Skin of body (tissue), 3 donors: ENCODE measurements at places on chromosomes 6 and 20. TPM values are rescaled to one million over a fixed set of nuclear protein-coding genes. Genes with fewer than 3 reads are reported as not detected.

DNA sequence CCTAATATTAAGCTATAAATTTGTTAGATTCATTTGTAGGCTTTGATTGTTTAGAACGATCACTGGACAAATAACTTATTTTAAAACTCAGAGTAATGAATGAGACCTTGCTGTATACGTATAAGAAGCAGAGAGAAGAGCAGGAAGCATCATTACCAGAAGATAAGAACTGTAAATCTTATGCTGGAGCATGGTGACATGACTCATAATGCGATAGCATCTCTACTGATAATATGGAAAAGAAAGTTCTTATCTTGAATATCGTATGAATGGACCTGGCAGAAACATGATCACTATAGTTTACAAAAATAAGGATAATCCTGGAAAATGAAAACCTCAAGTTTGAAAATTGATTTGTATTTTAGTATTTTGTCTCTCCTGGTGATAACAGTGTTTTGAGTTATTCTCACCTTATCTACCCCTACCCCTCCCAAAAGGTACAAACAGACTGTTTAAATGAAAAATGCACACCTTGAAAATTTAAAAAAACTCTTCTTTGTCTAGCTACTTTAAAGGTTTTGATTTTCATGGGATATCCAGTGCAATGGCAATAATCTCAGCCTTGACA lies 2.0 kb upstream of the ZSCAN26 start:
- DNase-seq = no peak

DNA sequence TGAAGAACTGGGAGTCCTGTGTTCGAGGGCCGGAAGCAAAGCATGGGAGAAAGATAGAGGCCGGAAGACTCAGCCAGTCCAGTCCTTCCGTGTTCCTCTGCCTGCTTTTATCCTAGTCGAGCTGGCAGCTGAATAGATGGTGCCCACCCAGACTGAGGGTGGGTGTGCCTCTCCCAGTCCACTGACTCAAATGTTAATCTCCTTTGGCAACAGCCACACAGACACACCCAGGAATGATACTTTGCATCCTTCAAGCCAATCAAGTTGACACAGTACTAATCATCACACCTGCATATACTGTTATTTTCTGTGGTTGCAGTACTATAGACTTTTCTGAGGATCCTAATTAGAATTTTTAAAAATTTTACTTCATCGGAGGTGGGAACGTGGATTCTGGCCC lies 21.3 kb downstream of the PCMTD2 start:
- no peak for DNase-seq

- no peak for DNase-seq
Measured at GRCh38 chr20:2955257-2955970, 82.1 kb downstream of the PTPRA start.

- no peak for DNase-seq
Measured at GRCh38 chr20:46078954-46079353, 10.8 kb downstream of the NCOA5 start.

DNA sequence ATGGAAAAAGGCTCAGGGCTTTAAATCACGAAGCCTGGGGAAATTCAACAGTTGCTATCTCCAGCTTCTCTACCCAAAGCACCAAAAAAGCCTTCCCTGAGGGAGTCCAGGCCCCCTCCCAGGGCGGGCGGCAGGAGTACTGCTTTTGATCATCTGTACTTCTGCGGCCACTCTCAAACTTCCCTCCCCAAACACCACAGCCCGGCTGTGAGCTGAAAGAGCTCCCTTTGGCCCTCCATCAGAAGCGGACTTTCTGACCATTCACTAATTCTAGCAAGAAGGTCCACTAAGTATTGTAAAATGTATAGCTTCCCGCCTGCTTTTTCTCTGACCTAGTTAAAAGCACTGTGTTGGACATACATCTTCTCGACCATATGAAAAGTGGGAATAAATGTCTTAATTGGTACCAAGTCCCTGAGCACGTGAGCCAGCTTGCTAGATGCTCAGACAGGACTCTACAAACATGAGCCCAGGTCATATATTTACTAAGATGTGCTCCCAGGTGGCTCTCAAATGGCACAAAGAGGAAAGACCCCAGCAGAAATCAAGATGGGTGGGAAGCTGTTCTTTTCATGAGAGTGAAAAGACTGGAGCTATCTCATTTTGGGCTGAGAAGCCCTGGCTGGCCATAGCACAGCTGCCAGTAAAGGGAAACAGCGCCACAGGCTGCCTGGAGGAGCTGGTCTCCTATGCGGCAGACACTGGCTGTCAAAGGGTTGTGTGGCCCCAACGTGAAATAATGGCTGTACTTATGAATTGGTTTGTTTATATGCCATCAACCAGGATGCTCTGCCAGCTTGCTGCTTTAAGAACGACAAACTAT lies 58.6 kb downstream of the GFOD1 start:
- no peak for DNase-seq

GRCh38 chr6:124741341-124741740 lies 220.9 kb upstream of the RNF217 start:
- DNase-seq = no peak

DNA sequence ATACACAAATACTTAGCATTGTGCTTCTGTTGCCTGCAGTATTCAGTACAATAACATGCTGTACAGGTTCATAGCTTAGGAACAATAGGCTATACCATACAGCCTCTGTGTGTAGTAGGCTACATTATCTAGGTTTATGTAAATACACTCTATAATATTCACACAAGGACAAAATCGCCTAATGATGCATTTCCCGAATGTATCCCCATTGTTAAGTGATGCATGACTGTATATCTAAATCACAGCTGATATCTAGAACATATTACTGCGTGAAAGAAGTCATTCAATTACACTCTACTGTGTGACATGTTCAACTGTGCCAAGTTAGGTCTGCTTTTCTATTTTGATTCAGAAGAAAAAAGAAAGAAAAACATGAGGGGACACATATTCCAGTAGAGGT lies 633.5 kb downstream of the RFPL4B start:
- DNase-seq = no peak

DNA sequence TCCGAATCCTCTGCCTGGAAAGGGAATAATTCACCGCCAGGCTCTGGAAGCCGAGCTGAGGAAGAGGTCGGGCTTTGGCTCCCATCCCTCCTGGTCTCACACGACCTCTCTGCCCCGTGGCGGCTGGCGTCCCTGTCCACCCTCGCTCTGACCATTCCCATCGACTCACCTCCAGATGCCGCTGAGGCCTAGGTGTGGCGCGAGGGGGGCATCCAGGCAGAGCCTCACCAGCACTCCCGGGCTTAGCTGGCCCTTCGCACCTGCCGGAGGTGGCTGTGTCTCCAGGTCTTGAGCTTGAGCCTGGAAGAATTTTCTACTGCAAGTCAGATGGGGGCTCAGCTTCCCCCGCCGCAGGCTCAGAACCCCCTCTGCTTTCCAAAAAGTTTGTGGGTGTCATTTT lies 28.5 kb upstream of the SMOC2 start:
- DNase-seq = no peak

DNA sequence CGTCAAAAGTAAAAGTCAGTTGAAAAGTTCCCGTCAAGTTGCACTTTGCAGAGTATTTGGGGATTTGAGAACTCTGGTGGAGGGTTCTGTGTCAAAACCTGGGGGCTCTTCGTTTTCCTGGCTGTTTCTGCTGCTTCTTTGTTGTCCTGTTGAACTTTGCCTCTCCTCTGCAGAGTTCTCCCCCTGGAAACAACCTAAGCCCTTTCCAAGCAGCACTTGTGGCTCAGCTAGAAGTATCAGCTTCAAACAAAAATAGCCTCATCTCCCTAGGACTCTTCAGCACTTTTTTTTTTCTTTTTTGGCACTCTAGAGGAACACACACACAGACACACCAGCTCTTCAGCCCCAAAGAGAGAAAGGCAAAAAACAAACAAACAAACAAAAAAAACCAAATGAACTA lies at the start of gene TRDN:
Gene TRDN, minus strand, starts transcription at position 169 of the 400 bp plus-strand sequence. CDS start 175 bp downstream, outside the sequence.
- DNase-seq = no peak

- DNase-seq = no peak
Measured at GRCh38 chr6:34273242-34273805, 24.5 kb upstream of the SMIM29 start.

DNA sequence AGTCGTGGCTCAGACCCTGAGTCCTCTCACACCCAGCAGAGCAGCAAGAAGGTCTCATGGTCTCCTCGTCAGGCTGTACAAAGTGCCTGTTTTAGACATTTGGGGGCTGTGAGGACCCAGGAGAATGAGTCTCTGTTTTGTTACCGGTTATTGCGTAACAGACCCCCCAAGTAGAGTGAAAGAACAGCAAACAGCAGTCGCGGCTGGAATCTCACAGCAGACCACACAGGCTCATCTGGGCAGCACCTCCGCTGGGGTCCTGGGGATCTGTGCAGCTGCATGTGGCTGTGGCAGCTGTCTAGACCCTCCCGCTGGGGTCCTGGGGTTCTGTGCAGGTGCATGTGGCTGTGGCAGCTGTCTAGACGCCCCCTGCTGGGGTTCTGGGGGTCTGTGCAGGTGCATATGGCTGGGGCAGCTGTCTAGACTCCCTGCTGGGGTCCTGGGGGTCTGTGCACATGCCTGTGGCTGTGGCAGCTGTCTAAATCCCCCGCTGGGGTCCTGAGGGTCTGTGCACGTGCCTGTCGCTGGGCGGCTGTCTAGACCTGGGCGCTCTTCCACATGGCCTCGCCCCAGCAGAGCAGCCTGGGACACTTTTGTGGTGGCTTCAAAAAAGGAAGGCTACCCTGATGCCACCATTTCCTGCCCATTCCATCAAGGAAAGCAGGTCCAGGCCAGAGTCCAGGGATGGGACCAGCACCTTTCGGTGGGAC lies 24.7 kb downstream of the ENTPD6 start:
- no peak for DNase-seq

DNA sequence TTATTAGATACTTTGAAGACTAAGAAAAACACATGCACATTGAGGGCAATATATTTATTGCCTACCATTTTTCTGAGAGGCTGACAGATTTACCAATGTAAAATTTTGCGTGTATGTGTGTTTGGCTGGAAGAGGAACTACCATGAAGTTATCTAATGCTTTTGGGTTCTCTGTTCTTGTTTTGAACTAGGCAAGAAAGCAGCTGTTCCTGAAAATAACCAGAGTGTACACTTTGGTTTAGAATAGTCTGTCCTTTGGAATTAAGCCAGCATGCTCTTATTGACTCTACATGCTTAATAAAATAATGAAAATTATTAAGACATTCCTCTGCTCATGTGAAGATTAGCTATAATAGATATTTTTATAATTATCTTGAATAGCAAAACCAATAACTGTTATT lies 129.2 kb downstream of the MYB start:
- no peak for DNase-seq

GRCh38 chr6:20777801-20778200 lies 243.5 kb downstream of the CDKAL1 start:
- DNase-seq = no peak

- no peak for DNase-seq
Measured at GRCh38 chr6:43628393-43629103, 516 bp downstream of the GTPBP2 start.

GRCh38 chr6:170274713-170275560 lies 15.9 kb downstream of the DLL1 start:
- DNase-seq = no peak

- no peak for DNase-seq
Measured at GRCh38 chr20:14972256-14972655, 634.8 kb upstream of the FLRT3 start.

DNA sequence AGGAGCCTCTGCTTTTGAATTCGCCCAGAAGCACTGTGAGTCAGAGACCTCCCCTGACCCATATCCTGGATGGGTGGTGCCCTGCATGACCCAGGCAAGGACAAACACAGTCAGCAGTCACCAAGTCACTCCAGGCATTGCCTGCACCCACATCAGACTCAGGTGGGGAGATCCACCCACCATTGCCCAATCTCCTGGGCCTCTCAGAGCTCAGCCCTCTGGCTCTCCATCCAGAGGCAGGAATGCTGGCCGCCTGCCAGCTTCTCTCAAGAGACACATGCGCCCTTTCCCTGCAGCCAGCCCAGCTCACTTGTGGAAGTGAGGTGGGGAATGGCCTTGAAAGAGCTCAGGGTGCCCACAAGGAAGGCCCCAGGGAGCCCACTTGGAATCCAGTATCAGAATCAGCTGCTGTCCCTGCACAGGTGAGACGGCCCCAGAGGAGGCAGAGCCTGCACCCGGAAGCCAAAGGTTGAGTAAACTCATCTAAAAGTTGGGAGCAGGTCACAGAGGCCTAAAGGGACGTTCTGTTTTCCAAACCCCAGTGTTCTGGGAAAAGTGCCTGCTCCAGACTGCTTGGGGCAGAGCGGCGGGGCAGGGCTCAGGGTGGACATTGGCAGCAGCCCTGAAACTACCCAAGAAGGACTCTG lies 129.8 kb downstream of the PREX1 start:
- no peak for DNase-seq

DNA sequence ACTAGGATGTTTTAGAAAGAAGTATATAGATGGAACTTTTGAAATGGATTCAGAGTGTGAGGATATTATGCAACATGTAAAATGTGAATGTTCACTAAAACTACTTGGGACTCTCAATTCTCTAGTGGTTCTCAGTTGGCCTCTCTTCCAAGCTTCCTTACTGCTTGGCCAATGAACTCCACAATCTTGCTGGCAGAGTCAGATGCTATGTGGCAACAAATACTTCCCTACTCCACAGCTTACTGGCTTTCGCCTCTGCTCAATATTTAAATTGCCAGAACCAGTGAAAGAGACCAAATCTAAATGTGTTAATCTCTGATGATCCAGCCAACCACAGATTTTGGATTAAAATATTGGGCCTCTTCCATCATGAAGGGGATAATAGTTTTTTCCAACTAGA lies 138.4 kb downstream of the HTR1B start:
- DNase-seq = peak; percentile 47

The ADGRF1 gene
- total RNA-seq = 0.10 TPM

The ACTR5 gene
- 7.1 TPM for total RNA-seq

The FILIP1 gene
- total RNA-seq = 7.9 TPM

The TSPO2 gene
- total RNA-seq = 0.79 TPM

The TFAP2A gene
- total RNA-seq = 25.0 TPM

The TAGAP gene
- total RNA-seq = 4.5 TPM

The HLA-DRA gene
- 92.8 TPM for total RNA-seq

The SASH1 gene
- total RNA-seq = 106 TPM

The LIN28B gene
- total RNA-seq = 0.20 TPM
